ENCODE measurements at places on chromosomes 6 and 20. TPM values are rescaled to one million over a fixed set of nuclear protein-coding genes. Genes with fewer than 3 reads are reported as not detected.

- DNase-seq = no peak
Observed at GRCh38 chr20:1500496-1500895, 9.3 kb upstream of the SIRPB2 start.

DNA sequence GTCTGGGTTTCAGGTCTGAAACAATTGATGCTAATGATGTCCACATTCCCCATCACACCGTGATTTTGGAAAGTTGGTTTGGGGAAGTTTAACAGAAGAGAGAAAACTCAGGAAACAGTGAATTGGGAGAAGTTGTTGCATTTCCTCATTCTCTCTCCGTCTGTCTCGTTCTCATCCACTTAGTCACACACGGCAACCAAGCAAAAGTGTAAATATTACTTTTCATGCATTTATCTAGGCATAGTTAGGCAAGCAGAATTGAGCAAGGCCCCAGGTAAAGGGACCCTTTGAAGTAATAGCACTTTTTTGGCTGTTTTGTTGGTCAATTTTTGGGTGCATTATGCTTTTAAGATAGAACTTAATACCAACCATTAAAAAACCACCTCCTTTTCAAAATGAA, 137.0 kb upstream of the SULF2 start:
- DNase-seq = no peak

DNA sequence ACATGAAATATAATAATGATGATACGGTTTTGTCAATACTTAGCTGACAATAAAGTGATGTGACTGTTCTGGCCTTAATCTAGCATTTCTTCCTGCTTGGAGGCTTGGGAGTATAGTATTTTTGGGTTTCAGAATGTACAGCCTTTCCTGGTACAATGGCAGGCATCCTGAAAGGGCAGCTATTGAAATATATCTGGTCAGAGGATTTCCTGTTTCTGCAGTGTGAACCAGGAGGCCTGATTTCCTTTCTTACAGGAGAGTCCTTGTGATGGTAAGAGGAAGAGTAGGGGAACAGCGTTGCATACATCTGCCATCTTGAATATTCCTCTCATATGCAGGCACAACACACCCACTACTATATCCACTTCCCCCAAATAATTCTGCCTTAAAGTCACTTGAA, 93.7 kb downstream of the MYO6 start:
- DNase-seq = no peak

GRCh38 chr6:1605004-1605892, 4.5 kb upstream of the FOXC1 start:
- no peak for DNase-seq

DNA sequence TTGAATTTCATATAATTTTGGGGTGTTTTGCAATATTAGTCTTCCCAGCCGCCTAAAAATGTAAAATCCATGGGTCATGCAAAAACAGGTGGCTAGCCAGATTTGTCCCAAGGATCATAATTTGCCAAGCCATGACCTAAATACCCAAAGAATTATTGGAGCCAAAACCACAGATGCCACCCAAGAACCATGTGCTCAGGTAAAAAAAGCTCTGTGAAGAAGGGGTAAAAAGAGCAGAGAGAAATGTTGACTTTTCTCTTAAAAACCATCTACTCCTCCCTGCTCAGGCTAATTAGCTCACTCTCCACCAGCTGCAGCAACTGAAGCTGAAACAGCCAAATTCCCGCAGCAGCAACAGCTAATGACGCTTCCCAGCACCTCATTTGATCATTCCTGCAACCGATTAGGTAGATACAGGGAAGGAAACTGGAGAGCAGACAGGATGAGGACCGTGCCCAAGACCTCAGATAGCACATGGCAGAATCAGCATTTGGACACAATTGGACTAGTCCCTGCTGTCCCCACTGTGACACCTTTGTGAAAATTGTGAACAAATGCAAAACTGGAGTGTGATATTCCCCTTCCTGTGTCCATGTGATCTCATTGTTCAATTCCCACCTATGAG, 107.9 kb upstream of the NXT1 start:
- DNase-seq = no peak

- DNase-seq = no peak
Observed at GRCh38 chr20:20000211-20000968, 16.8 kb upstream of the NAA20 start.

DNA sequence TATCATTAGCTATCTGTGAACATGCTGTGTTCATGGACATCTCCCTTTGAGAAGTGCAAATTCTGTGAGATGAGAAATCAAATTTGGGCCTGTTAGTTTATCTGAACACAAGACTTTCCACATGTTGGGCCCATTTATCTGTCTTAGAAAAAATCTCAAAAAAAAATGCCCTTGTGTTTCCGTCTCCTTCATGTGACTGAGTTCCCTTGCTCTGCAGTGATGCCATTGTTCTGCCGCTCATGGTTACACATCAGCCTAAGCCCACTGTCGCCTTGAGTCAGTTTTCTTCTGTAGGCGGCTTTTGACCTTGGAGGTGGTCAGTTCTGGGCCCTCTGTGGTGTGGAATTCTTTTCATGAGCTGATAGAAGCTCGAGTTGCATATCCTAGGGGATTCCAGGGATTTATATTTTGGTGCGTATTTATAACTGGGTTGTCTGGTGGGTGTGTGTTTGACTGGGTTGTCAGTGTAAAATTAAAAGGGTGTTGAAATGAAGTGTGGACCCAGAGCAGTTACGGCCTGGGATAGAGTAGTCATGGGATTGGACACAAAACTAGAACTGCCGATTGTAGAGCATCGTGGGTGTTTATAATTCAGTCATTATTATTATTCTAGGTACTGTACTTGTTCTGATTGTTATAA, 156.7 kb downstream of the JARID2 start:
- no peak for DNase-seq

DNA sequence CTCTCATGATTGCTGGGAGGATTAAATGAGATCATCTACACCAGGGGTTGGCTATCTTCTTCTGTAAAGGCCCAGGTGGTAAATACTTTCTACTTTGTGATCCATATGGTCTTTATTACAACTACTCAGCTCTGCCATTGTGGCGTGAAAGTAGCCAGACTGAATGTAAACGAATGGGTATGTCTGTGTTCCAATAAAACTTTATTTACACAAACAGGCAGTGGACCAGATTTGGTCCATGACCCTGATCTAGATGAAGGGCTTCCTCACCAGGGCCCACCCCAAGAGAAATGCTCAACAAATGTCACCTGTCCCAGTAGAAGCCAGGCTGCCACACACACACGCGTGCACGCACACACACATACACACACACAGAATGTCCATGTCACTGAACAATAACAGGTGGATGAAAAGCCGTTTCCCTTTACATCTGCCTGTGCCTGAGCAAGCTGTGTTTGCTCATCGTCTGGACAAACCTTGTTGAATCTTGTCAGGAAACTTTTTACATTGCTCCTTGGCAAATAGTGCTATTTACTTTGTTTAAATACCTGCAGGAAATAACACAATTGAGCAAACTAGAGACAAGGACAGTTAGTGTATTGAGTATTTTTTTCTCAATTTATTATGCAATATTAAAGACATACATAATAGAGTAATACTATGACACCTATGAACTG, 114.3 kb downstream of the EYA2 start:
- no peak for DNase-seq

DNA sequence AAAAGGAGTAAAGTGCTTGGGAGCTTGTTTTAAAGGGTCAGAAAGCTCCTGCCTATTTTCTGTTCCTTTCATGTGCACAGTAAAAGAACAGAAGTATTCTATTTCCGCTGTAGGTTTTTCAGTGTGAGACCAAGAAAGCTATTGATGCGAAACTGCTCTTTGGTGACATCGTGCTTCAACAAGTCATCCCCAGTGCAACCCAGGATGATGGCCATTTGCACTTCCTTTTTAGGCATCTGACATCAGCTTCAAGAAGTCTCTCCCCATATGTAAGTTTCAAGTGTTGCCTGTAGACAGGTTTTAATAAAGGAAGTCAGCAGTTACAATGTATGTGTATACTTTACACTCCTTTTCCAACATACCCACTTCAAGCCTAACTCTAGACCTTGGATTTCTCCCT, 131.6 kb downstream of the RFX6 start:
- no peak for DNase-seq

Gene FAM83C
- not detected for total RNA-seq

Gene TNFRSF6B
- 0.36 TPM for total RNA-seq

Gene E2F1
- total RNA-seq = 23.7 TPM

Gene IL17A
- total RNA-seq = not detected

Gene HLA-DRA
- total RNA-seq = 0.45 TPM

Gene TTK
- total RNA-seq = 35.9 TPM

Gene SLC24A3
- 0.57 TPM for total RNA-seq

Gene SAPCD1
- 0.90 TPM for total RNA-seq

Data from fibroblast of the aortic adventitia (primary cell).